ENCODE measurements at places on chromosomes 11 and 22. TPM values are rescaled to one million over a fixed set of nuclear protein-coding genes. Genes with fewer than 3 reads are reported as not detected.
A peak's percentile ranks its signal among the peaks of the same experiment; 100 is the strongest.

- H3K27me3 ChIP-seq = no peaks in the 10 kb centered on the region
- no peak overlapping the region for H3K27ac ChIP-seq
- H3K4me3 ChIP-seq = no peak overlapping the region
- H3K36me3 ChIP-seq = peaks cover 43% of the 10 kb centered on the region
- DNase-seq = peak; percentile 50
- no peaks in the 10 kb centered on the region for H3K4me1 ChIP-seq
Observed at GRCh38 chr11:72578991-72579815, 95.0 kb downstream of the PDE2A start.

DNA sequence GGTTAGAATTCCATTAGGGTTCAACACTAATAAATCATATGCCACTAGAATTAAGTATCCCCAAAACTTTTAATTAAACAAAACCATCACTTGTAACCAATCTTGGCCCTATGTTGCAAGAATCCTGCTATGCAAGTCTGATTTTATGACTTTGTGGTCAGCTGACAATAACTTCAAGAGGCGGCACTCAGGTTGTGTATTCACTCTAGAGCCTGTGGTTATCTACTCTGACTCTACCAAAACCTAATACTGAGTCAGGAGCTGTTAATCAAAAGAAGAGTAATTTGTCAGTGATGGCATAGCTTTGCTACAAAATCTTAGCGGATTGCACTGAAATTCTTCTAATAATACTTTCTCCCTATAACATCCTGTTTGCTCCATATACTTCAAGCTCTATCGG, 253.7 kb downstream of the AASDHPPT start:
- H3K36me3 ChIP-seq = no peaks in the 10 kb centered on the region
- DNase-seq = no peak
- H3K27me3 ChIP-seq = no peaks in the 10 kb centered on the region
- no peaks in the 10 kb centered on the region for H3K4me1 ChIP-seq
- no peak overlapping the region for H3K4me3 ChIP-seq
- H3K27ac ChIP-seq = no peak overlapping the region

GRCh38 chr11:134976551-134976950, 564.5 kb upstream of the B3GAT1 start:
- H3K27ac ChIP-seq = no peak overlapping the region
- no peaks in the 10 kb centered on the region for H3K4me1 ChIP-seq
- H3K27me3 ChIP-seq = peaks cover 3% of the 10 kb centered on the region
- no peaks in the 10 kb centered on the region for H3K36me3 ChIP-seq
- DNase-seq = no peak

DNA sequence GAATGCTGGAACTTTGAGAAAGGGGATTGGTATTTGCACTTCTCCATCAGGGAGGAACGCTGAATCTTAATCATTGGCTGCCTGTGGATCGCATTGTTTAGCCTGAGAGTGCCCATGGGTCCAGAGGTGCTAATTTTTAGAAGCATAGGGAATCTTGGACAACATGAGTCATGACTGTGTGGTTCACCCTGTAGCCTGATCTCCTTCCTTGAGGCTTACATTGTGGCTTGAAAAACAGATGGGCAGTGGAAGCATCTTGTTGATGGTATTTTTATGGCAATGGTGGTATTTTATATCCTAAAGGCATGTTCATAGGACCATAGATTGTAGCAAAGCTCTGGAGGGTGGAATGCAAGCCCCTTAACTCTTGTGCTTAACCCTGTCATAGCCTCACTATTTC, 99.2 kb upstream of the DBX1 start:
- no peaks in the 10 kb centered on the region for H3K36me3 ChIP-seq
- no peak overlapping the region for H3K4me3 ChIP-seq
- H3K27ac ChIP-seq = no peak overlapping the region
- DNase-seq = no peak
- H3K4me1 ChIP-seq = no peaks in the 10 kb centered on the region

DNA sequence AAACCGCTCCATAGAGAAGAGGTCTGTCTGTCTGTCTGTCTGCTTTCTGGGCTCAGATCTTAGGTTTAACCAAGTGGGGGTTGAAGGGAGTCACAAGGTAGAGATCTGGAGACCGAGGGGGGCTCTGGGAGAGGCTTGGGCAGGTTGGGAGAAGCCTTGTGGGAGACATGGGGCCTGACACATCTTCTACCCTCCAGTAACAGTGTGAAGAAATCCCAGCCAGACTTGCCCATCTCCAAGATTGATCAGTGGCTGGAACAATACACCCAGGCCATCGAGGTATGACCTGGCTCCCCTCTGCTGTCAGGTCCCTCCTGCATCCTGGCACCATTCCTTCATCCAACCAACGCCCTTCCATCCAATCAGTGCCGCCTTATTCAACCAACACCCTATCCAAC, 7.4 kb downstream of the PRR33 start:
- H3K4me1 ChIP-seq = peaks cover 29% of the 10 kb centered on the region
- H3K36me3 ChIP-seq = no peaks in the 10 kb centered on the region

- peaks cover 19% of the 10 kb centered on the region for H3K4me1 ChIP-seq
- peak overlapping the region; percentile 44 for H3K27ac ChIP-seq
- no peaks in the 10 kb centered on the region for H3K36me3 ChIP-seq
Observed at GRCh38 chr11:121367001-121367843, 74.7 kb downstream of the SC5D start.

- H3K27ac ChIP-seq = peak overlapping the region; percentile 80
- H3K4me1 ChIP-seq = peaks cover 21% of the 10 kb centered on the region
- H3K27me3 ChIP-seq = no peaks in the 10 kb centered on the region
- peak overlapping the region; percentile 70 for H3K4me3 ChIP-seq
- no peak for DNase-seq
Observed at GRCh38 chr11:22194306-22194705, 1.4 kb downstream of the ANO5 start.

DNA sequence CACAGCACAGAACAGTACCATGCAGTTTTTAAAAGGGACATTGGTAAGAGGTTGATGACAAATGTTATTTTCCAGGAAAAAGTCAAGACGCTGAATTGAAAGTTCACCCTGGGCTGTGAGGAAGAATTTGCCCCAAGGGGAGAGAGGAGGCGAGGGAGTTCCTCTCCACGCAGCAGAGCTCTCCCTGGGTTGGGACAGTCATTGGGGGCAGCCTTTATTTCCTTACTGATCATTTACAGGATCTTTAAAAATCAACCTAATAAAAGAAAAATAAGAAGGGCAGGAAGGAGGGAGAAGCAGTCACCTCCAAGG, 49.9 kb upstream of the WNT7B start:
- peaks cover 31% of the 10 kb centered on the region for H3K4me1 ChIP-seq
- DNase-seq = no peak
- no peaks in the 10 kb centered on the region for H3K27me3 ChIP-seq

DNA sequence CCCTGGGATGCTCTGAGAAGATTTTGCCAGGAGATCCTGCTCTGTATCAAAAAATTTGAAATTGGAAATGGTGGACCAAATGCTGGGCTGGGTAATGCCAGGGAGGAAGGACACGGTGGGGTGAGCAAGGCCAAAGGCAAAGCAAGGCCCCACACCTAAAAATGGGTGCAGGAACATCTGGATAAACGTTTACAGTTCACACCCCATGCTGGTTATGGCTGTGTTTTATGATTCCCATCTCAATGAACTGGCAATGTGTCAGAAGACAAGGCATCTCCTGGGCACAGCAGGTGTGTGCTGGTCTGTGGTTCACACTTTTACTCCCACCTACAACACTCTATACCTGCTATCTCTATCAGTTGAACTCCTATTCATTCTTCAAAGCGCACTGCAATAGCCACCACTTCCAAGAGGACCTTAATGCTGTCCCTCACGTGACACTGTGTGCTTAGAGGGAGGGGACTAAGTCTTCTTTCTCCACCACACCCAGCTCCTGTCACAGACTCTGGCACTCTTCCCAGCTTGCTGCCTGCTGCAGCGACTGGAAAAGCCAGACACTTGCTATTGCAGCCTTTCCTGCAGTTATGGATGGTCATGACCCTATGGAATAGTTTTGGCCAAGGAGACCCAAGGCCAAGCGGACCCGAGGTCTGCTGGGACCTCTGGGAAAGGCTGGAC, 277.5 kb downstream of the CTTN start:
- no peaks in the 10 kb centered on the region for H3K4me1 ChIP-seq
- DNase-seq = no peak
- no peak overlapping the region for H3K4me3 ChIP-seq
- H3K36me3 ChIP-seq = no peaks in the 10 kb centered on the region
- H3K27me3 ChIP-seq = no peaks in the 10 kb centered on the region
- no peak overlapping the region for H3K27ac ChIP-seq

- H3K27ac ChIP-seq = no peak overlapping the region
- no peak overlapping the region for H3K4me3 ChIP-seq
- no peaks in the 10 kb centered on the region for H3K27me3 ChIP-seq
- DNase-seq = no peak
- no peaks in the 10 kb centered on the region for H3K4me1 ChIP-seq
Observed at GRCh38 chr11:109964487-109964886, 128.7 kb upstream of the ZC3H12C start.

- H3K4me3 ChIP-seq = no peak overlapping the region
- H3K27ac ChIP-seq = no peak overlapping the region
- no peaks in the 10 kb centered on the region for H3K27me3 ChIP-seq
- H3K4me1 ChIP-seq = peaks cover 35% of the 10 kb centered on the region
- DNase-seq = peak; percentile 88
Observed at GRCh38 chr11:10405865-10406592, 49.0 kb upstream of the AMPD3 start.

Gene FOLR3
- not detected for total RNA-seq

Gene ANKK1
- total RNA-seq = not detected

Gene OR51E1
- 2.2 TPM for total RNA-seq

Gene CD248
- total RNA-seq = 26.3 TPM
